ENCODE measurements at places on chromosomes 2 and 18.
A peak's percentile ranks its signal among the peaks of the same experiment; 100 is the strongest.

- no peak for DNase-seq
Observed at GRCh38 chr2:38960609-38961320, 71.1 kb downstream of the ARHGEF33 start.

GRCh38 chr2:119174216-119174992, 15.9 kb upstream of the C1QL2 start:
- DNase-seq = peak; percentile 59

- DNase-seq = no peak
Observed at GRCh38 chr2:176585791-176586190, 316.5 kb downstream of the MTX2 start.

- DNase-seq = no peak
Observed at GRCh38 chr2:174595891-174596397, 1.7 kb downstream of the WIPF1 start.

DNA sequence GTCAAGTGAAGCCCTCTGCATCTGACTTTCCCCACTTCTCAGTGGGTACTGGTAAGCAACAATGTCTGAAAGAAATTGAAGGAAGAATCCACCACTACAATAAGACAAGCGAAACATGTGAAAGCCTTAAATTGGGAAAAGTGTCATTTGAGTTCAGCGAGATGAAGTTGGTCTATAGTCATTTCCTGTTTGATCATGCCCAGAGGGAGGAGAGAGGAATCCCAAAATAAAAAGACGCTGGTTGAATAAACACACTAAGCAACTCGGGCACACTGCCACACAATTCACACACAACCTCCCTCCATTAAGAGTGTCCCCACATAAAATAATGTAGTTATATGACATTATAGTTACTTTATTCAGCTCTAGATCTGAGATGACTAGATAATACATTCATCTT, 166.1 kb downstream of the CBLN2 start:
- DNase-seq = no peak
